ENCODE measurements at places on chromosomes 5 and 9.

- no peak for DNase-seq
These were observed 193.4 kb downstream of the FBXL7 start for GRCh38 chr5:15693382-15693728.

GRCh38 chr5:125109816-125110215 lies 363.4 kb upstream of the ZNF608 start:
- no peak for DNase-seq

DNA sequence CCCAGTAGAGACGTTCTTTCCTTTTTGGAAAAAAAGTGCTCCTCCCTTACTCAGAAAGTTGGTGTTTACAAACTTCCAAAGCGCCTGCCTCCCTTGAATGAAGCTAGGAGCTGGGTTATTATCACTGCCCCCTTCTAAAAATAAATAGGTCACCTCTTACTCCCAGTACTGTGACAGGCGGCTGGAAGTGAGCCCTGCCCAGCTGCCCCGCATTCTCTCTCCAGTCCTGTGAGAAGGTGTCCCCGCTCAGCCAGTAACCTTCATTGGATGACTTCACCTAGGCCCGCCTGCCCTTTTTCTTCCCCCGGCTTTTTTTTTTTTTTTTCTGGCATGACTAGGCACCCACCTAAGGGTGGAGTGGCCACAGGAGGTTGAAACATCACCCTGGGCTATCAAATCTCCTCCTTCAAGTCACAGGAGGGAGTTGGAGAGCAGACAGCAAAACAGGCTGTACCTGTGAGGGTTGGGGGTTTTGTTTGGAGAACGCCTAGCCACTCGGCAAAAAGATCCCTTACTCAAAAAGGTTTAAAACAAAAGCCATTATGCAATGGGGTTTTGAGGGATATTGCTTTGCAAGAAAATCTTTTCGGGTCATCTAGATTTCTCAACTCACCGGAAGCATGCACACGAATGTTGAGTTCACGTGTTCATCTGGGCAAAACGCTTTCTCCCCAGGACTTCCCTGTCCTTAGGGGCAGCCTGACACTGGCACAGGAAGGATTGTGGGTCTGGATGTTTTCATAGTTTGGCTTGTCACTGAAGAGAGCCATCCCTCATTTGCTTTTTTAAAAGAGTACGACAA lies 43.3 kb upstream of the ZNF622 start:
- DNase-seq = no peak

DNA sequence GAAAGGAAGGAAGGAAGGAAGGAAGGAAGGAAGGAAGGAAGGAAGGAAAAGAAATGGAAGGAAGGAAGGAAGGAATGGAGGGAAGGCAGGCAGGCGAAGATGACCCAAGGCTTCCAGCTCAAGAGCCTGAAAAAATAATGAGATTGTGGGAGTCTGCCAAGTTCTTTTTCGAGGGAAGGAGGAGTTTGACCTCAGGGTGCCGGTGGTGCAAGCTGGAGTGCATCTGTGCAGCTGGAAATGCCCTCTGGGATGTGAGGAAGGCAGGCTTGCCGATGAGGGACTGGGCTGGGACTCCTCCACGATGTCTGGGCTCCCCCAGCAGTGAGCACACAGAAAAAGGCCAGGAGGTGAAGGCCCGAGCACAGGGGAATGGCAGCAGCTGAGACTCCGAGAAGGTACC lies 154.9 kb upstream of the DAPK1 start:
- DNase-seq = no peak

GRCh38 chr5:172162323-172162986 lies 25.6 kb downstream of the STK10 start:
- no peak for DNase-seq

GRCh38 chr5:7682379-7682778 lies 168.6 kb downstream of the CFAP90 start:
- no peak for DNase-seq

GRCh38 chr5:126098330-126099017 lies 324.7 kb upstream of the GRAMD2B start:
- no peak for DNase-seq

GRCh38 chr5:89276566-89277305 lies 393.8 kb upstream of the MEF2C start:
- no peak for DNase-seq

- DNase-seq = no peak
These were observed 366.4 kb upstream of the RIOK2 start for GRCh38 chr5:97549496-97549895.

GRCh38 chr9:102185371-102185770 lies 446.9 kb upstream of the GRIN3A start:
- no peak for DNase-seq

- no peak for DNase-seq
These were observed 54.4 kb downstream of the CMYA5 start for GRCh38 chr5:79743846-79744605.

DNA sequence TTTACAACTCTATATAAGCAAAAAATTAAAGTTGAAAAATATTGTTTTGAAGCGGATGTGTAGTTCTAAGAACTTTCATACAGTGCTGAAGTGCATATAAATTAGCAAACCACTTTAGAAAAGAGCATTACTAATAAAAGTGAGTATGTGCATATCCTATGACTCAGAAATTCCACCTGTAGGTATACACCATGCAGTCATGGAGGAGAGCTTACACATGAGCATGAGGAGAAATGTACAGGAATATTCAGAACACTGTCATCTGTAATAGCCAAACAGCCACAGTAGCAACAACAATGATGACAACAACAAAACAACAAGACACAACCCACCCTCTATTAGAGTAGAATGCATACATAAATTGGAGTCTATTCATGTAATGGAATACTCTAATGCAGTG lies 138.2 kb upstream of the ARRDC3 start:
- DNase-seq = no peak

GRCh38 chr5:56075361-56075760 lies 80.6 kb upstream of the IL6ST start:
- DNase-seq = no peak

- DNase-seq = no peak
These were observed 128.6 kb upstream of the GRHPR start for GRCh38 chr9:37293664-37294524.

GRCh38 chr9:121924700-121925099 lies 168.4 kb downstream of the TTLL11 start:
- no peak for DNase-seq

DNA sequence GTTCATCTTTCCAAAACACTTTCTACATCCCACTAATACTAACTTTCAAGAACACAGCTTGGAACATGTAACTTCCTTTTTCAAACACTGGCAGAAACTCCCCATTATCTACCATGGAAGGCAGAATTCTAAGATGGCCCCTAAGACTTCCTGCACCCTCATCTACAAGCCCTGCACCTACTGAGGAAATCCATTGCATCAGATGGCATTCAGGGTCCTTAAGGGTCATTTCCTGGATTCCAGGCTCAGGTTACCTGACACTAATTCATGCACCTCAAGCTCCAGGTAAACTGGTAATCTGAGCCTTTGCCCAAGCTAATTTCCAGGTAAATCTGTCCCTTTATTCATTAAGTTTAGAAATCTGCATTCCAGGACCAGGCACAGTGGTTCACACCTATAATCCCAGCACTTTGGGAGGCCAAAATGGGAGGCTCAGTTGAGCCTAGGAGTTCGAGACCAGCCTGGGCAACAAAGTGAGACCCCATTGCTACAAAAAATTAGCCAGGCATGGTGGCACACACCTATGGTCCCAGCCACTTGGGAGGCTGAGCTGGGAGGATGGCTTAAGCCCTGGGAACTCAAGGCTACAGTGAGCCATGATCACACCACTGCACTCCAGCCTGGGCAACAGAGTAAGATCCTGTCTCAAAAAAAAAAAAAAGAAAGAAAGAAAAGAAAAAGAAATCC lies 91.6 kb downstream of the NFIB start:
- DNase-seq = no peak

GRCh38 chr5:81924442-81924841 lies 47.4 kb upstream of the ATG10 start:
- DNase-seq = no peak

- DNase-seq = no peak
These were observed 128.3 kb downstream of the BOD1 start for GRCh38 chr5:173488144-173488543.

DNA sequence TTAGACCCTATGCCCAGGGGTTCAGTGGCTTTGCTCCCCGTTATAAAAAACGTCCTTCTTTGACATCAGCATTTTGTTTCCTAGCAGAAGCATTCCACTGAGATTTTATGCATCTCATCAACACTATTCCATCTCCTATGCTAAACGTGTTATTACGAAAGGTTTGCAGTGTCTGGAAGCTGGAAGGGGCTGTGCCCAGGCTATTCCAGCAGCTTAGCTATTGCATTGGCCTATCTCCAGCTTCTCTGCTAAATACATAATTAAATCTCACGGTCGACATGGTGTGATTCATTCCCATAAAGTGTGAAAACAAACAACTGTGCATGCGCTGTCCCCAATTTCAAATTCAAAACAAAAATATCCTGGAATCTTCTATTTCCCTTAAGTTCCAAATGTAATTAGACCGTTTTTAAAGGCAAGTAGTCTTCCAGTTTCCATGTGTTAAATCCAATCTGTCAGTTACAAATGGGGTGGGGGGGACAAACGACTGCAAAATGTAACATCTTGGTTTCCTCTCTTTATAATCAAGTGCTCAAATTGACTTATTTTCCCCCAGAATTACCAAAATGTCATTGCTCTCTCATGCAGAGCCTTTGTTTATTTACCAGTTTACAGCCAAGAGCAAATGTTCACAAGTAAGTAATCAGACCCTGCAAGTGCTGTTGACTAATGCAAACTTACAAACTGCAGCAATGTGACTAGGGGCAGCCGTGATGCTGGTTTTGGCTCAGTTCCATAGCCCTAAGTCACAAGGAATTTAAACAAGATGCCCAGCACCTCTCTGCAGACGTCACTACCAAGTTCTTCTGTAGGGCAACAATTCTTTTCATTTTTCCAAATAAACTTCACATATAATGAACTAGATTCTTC lies 212.3 kb upstream of the RORB start:
- DNase-seq = no peak

GRCh38 chr5:1175801-1176472 lies 25.5 kb upstream of the SLC6A19 start:
- DNase-seq = no peak

DNA sequence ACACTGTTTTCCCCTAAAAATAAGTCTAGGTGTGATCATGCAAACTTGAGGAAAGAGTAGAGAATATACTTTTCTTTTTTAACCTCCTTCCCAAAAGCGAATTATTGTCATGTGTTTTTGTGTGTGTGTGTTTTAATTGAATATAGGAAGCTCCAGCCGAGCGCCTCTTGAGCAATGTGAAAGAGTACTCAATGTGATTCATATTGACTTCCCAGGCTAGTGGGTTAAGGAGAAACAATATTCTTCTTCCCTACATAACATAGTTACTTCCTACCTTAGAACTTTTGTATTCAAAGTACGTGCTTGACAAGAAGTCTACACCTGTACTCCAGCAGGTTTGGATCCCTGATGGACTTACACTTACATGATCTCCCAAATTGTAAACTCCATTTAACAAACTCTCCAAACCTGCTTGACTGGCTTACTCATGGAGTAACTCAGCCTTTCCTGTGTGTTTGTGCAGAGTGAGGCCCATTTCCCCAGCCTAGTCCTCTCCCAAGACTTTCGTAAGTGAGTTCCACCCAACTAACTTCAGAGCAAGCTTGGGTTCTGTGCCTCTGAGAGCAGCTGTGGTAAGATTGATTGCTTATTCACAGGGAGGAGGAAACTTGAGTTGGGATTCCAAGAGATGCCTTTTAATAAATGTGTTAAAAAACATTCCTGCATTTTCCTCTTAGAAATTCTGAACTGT lies 9.3 kb downstream of the SLC28A3 start:
- DNase-seq = no peak

DNA sequence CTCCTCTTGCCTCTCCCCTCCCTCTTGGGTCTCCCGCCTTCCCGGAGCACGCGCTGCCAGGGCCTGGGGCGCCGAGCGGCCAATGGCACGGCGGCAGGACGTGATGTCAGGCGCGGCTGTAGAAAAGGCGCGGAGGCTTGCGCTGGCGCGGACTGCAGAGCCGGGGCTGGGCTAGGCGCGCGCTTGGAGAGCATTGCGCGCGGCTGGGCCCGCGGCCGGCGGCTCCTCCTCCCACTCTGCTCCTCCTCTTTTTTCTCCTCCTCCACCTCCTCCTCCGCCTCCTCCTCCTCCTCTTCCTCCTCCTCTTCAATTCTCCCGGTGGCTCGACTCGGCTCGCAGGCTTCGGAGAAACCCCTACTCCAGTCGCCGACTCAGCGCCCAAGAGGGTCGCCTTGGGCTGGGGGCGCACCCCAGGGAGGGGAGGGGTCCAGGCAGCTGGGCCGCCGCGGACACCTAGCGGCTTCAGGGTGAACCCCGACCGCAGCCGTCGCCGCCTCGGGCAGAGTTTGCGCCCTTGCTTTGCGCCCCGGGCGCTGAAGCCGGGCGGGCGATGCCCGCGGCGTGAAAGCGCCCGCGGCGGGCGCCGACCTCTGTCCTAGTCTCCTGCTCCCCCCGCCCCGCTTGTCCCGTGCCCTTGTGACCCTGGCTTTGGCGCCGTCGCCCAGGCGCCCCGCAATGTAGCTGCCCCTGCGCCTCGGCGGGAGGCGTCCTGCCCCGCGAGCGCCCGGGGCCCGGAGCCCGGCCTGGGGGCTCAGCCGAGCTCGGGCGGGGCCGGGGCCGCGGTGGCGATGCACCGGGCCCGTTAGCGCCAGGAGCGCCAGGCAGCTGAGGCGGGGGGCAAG lies at the start of gene LHX2:
Gene LHX2, plus strand, starts transcription at position 309 of the 842 bp plus-strand sequence. CDS start 581 bp downstream, outside the sequence.
- no peak for DNase-seq

GRCh38 chr5:107669096-107670031 lies 1.4 kb downstream of the EFNA5 start:
- no peak for DNase-seq

- no peak for DNase-seq
These were observed 235.5 kb upstream of the ZNF608 start for GRCh38 chr5:124981901-124982300.

DNA sequence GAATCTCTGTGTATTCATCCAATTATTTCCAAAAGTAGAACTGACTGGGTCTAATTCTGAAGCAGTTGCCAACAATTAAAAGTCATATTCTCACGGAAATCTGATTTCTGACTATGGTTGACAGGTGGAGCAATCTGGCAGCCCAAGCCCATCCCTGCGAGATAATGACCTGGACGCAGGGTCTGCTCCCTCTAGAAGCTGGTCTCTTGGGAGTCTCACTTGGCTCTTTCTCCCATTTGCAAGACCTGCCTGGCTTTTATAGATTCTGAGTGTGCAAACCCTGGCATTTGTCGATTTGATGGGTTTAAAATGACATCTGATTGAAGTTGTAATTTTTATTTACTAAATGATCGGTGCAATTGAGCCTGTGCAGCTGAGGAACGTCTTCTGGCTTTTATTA lies 49.4 kb upstream of the NEURL1B start:
- DNase-seq = no peak

Data from AML-193 (cell line).